Activated T-helper 9 cell treated with anti-CD3 and anti-CD28 coated beads, Interleukin-2, amount 50 U/mL, for 16 hours (primary cell): ENCODE measurements at places on chromosomes 5 and 9.

DNA sequence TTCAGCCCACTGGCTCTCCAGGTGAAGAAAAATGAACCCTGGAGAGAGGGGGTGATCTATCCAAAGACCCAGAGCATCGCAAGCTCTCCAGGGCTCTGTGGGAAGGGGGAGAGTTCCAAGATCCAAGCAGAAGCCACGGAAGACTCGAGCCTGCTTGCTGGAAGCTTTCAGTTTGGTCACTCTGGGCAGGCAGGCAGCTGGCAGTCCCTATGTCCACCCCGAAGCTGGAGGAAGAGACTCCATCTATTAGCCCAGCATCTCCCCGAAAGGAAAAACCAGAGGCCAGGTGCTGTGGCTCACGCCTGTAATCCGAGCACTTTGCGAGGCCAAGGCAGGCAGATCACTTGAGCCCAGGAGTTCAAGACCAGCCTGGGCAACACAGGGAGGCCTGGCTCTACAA lies 10.7 kb upstream of the SPARC start:
- DNase-seq: no peak

DNA sequence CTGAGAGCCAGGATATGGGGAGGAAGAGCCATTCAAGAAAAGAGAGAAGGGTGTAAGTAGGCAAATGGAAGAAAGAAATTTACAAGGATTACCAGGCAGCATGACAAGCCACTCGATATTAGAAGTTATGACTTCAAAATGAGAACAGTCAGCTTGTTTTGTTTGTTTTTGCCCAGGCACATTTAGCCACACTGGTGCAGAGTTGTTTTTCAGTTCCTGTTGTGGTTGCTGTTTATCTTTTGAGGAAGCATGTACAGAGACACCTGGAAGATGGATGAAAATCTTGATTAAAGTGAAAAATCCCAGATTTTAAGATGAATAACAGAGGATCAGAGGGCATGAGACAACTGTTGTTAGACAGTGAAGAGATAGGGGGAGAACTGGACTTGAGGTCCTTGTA lies 199.1 kb downstream of the MTRR start:
- DNase-seq: no peak

DNA sequence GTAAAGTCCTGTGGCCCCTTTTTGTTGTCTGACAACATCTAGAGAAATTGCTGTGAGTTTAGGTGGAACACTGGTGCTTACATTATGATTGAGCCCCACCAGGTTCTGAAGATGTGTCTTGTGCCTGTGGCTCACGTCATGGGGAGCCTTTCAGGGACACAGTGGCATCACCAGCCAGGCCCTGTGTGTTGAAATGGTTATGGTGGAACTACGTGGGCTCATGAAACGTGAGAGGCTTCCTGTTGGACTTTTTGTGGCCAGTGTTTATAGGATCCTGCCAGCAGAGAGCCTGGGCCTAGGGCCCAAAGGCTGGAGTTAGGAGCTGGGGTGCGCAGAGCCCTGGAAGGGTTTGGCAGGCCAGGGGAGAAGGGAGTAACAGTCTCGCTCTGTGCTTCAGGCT lies 46.8 kb downstream of the TENT4A start:
- DNase-seq: no peak

GRCh38 chr5:108459769-108460168 lies 77.9 kb upstream of the FBXL17 start:
- DNase-seq: no peak

DNA sequence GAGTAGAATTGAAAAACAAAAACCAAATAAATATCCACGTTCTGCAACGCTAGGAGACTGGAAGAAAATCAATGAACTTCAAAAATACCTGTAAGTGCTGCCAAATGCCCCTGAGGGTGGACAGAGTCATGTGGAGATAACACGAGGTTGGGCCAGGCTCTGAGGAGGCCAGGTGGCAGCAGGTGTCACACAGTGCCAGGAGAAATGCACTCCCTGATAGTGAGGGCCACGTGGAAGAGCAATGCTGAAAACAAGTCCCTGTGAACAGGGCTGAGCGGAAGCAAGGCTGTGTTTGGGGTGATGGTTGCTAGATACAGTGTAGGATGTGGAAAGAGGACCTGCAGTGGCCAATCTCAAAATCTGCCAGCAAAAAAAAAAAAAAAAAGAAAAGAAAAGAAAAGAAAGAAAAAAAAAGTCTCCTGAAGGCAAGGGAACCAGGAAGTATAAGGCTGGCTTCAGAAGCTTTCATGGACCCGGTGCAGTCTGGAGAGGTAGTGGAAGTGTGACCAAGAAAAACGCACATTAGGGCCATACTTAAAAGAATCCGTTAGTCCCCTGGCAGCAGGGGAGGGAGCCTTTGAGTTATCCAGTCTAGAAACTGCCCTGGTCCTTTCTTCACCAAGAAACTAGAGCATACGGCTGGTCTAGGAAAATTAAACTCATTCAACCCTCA lies 16.8 kb downstream of the C1QTNF3 start:
- DNase-seq: no peak

GRCh38 chr5:178211095-178212048 lies 7.0 kb downstream of the HNRNPAB start:
- no peak for DNase-seq

DNA sequence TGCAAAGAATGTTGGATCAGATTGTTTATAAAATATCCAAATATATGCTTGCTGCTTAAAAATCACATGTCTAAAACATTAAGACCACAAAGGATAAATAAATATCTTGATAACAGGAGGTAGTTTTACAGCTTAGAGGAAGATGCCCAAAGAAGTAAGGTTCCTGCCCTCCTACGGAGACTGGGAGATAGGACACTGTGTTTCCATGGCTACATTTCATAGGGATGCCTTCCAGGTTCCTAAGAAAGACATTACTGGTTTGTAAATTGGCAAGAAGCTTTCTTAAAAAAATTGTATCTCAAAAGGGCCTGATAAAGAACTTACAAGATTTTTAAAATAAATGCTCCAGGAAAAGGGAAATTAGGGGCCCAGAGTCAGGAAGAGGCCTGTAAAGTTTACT lies 437.2 kb downstream of the HINT1 start:
- no peak for DNase-seq

GRCh38 chr5:151577566-151577965 lies 13.6 kb downstream of the FAT2 start:
- DNase-seq: no peak

- DNase-seq: no peak
Observed at GRCh38 chr5:141914199-141914743, 9.4 kb upstream of the DELE1 start.
